CD8-positive, alpha-beta memory T cell (primary cell): ENCODE measurements at places on chromosomes 16 and 17.

DNA sequence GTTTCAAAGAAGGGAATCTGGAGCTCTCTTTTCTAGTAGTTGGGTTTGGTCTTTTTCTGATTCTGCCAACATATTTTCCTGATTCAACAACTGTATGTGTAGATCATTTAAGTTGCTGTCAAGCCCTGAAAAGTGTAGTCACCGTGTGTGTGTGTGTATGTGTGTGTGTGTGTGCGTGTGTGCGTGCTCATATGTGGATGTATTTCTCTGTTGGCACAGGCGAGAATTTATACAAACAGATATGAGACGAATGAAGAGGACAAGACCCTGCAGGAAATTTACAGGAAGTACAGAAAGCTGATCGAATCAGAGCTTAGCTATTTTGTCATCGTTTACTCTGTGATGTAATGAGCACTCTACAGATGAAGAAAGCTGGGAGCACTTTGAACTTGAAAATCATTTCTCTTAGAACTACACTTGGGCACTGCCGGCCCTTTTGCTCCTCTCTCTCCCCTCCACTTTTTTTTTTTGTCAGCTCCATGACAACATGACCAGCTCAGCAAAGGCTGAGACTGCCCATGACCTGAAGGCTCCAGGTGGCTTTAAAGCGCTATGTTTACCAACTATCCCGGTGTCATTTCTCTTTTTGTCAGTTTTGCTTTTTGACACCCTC lies 11.2 kb downstream of the FBXO39 start:
- no peak for DNase-seq

DNA sequence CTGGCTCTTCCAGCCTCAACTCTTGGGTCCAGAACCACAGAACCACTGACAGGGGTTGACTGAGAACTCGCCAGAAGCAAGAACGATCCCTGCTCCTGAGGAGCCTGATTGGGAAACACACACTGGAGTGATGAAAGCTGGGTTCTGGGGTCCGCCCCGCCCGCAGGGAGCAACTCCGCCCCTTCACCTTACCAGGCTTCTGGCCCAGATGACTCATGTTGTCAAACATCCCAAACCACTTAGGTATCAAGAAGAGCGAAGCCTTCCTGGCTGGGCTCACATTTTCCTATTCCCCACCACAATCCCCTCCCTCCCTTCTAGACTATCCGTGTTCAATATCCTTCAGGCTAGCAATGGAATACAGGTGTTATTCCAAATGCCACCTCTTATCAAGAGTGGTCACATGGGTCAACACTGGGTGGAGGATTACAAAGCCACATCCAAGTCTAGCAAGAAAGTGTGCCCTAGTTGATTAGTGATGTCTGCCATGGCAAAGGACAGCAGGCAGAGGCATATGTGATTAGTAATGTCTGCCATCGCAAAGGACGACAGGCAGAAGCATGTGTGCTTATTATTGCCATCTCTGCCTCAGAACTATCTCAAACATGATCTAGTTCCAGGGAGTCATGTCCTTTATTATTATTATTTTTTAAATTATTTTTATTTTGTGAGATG lies 70.5 kb downstream of the TIMM22 start:
- DNase-seq: no peak

DNA sequence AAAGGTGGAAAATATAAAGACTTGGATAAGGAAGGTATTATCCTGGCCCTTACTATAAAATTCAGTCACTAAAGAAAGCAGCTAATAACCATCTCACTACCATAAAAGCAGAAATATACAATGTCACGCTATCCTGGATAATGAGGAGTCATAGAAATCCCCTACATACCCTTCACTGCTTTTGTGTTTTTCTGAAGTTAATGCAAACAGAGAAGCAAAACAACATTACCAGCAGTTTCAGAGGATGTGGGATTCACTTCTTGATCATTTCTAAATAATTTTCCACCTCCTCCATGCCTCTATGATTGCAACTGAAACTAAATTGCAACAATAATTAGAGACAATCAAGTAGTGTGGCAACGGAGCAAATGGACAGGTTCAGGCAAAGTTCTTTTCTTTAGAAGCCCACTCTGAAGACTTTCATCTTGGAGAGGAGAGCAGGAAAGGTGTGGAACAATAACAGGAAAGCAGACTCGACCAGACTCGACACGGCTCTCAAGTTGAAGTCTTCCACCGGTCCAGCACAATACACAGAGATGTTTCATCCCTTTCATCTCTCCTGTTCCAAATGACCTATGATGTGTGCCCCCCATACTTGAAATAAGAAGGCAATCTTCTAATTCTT lies 10.2 kb downstream of the CYTH1 start:
- DNase-seq: no peak

GRCh38 chr17:34420254-34420766 lies 57.3 kb upstream of the CCL1 start:
- peak; percentile 48 for DNase-seq

GRCh38 chr17:48915459-48916282 lies 7.5 kb downstream of the UBE2Z start:
- DNase-seq: peak; percentile 12

GRCh38 chr16:68354816-68355215 lies 44.0 kb downstream of the PRMT7 start:
- DNase-seq: no peak

DNA sequence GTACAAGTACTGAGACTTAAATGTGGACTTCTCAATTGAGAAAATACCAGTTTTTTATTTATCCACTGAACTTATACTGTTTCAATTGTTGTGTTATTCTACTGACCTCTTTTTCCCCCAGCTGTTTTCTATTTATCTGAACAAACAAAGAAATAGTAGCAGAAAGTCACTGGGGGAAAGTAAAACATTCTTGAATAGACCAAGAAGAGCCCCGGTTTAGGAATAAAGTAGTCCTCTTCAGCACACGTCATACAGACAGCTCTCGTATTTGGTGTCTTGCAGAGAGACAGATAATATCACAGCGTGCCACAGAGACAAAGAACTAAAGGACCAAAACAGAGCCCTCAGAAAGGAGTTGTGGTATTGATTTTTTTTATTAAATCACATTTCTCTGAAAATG lies 1159.1 kb upstream of the CDH8 start:
- DNase-seq: no peak

DNA sequence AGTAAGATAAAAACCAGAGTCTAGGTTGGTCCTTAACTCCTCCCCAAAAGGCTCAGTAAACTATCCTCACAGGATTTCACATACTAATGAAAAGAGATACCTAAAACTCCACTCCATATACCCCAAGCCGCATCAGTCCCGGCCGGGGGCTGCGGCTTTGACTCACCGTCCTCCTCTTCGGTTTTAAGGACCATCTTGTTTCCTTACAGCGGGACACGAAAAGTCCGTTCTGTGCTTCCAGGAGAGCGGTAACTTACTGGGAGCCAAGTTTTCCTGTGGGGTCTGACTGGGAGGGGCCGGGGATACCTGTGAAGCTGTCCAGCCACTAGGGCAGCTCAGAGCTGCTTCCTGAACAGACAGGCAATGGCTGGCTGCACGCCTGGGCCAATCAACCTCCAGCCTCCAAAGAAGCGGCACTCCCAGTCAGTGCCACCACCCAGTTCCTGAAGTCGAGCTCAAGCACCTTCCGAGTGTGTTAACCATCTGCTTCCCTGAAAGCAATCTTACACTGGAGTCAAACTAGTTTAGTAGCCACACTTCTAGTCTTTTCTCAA lies 45.5 kb downstream of the CYTH1 start:
- peak; percentile 71 for DNase-seq

DNA sequence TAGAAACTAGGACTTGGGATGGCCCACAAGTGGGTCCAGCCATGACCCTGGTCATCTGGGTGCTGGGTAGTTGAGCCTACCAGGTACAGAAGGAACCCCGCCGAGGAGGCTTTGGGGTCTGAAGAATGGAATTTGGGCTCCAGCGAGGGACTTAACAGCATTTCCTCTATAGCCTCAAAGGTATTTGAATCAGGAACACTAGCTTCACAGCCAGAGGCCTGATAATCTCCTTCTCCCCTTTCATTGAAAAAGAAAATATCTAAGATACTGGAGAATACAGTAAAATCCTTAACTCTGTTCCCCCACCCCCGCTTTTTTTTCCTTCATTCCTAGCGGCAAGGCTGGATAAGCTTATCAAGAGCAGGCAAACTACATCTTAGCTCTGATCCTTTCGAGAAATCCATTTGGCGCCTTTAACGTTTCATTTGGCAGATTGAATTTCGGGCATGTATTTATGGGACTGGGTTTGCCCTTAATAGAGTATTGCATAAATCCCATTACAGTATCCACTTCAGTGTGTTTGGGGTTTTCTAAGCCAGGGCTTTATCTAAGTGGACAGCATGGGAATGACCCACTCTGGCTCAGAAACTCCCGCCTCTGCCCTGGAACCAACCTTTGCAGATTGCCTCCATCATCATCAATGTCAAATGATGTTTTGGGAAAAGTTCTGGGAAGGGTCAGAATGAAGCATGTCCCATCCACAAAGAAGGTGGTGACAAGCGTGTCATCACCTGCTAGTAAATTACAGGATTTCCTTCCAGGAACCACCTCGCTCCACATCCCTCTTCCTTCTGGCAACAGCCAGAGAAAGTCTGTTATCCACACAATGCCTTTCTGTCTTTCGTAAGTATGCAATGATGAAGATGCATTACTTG lies 36.9 kb downstream of the XYLT1 start:
- DNase-seq: no peak
